Astrocyte (in vitro differentiated cells and primary cell): ENCODE measurements at places on chromosomes 3 and 15. TPM values are rescaled to one million over a fixed set of nuclear protein-coding genes. Genes with fewer than 3 reads are reported as not detected.

The LRRC31 gene
- 0.16 TPM in 1 of 2 replicates, not detected in the other for total RNA-seq

The IL17RE gene
- total RNA-seq = 3.7 and 4.6 TPM in 2 replicates

The VPS39 gene
- total RNA-seq = 60.6 and 63.0 TPM in 2 replicates

The GCSAM gene
- total RNA-seq = not detected in 2 replicates

The RETNLB gene
- total RNA-seq = not detected in 2 replicates

The DPPA2 gene
- total RNA-seq = 0.48 and 0.89 TPM in 2 replicates

The NAALADL2 gene
- total RNA-seq = 2.7 and 3.3 TPM in 2 replicates

The EIF5A2 gene
- 18.6 and 19.4 TPM in 2 replicates for total RNA-seq

The GOLGA8Q gene
- total RNA-seq = 0.54 and 0.84 TPM in 2 replicates

The SCG5 gene
- total RNA-seq = 12.1 and 14.7 TPM in 2 replicates

The USP3 gene
- 38.1 and 40.1 TPM in 2 replicates for total RNA-seq

The CCDC54 gene
- not detected in 2 replicates for total RNA-seq

The HESX1 gene
- 0.67 and 1.1 TPM in 2 replicates for total RNA-seq

GRCh38 chr15:82699726-82700125 is 9.9 kb downstream of the AP3B2 start:
- DNase-seq = no peak

- peak; percentile 74 for DNase-seq
Observed at GRCh38 chr3:158768361-158768787, 33.5 kb upstream of the MFSD1 start.

DNA sequence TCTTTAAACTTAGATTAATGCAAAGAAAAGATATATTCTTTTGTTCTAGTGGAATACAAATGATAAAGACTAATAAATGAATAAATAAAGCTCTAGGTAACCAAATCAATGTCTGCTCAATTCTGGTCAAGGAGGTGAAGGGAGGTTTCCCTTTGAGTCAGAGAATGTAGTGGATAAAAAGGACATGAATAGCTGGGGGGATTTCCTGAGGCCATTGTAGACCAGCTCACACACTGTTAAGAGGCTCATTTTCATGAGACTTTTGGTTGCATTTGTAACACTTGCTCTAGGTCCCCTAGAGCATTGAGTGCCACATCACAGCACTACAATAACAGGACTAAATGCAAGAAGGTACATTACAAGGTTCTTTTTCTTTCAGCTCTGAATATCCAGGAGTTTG is 170.7 kb downstream of the TIGIT start:
- no peak for DNase-seq

- DNase-seq = no peak
Observed at GRCh38 chr3:153843994-153844393, 277.2 kb upstream of the ARHGEF26 start.

DNA sequence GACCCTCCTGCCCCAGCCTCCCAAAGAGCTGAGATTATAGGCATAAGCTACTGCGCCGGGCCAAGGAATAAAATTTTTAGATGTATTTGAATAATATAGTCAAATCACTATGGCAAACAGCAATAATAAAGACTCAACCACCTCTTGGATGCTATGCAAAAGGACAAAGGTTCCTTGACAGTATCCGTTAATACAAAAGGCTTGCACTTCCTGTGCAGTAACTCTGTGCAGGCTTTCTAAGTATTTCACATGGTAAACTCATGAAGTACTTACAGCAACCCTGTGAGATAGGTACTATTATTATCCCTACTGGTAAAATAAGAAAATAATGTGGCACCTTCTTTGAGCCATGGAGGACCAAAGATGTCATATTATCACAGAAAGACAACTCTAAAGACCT is 86.8 kb downstream of the SHQ1 start:
- DNase-seq = no peak

DNA sequence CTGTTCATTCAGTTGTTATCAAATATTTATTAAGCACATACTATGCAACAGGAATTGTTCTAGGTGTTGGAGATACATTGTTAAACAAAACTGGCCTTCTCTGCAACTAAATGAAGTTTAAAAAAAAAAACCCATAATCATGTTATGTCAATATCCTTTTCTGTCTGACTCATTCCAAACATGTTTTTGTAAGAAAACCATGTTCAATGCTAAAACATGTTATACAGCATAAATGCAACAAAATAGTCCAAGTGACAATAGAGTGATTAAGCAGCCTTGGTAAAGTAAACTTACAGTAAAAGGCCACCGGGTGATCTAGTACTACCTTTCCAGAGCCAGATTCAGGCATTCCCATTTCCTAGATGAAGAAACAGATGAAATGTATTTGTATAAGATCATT is 278.0 kb upstream of the NECTIN3 start:
- no peak for DNase-seq

GRCh38 chr15:80010131-80010673 is 39.2 kb upstream of the BCL2A1 start:
- DNase-seq = no peak

- DNase-seq = no peak
Observed at GRCh38 chr3:79154865-79155264, 612.9 kb downstream of the ROBO1 start.

DNA sequence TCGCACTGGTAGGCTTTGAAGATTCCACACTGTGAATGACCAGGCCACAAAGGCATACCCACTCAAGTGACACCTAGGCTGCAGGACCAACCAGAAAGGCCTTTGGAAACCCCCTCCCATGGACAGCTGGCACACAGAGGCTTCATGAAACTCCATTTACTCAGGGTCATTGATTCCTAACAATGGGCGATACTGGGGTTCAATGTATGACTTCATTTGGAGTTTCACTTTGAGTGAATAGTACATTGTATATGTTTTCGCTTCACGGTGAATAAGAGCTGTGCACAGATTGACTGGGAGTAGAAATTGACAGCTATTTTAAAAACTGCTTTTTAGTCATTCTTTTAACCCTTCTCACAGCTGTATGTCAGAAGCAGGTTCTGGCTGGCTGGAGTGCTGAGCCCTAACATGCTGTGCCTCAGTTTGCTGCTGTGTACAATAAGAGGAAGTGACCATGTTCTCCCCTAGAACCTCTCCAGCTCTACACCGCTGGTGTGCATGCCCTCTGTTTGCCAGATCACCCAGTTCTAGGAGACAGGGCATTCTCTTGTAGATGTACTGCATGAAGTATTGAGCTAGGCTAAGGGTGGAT is 15.4 kb upstream of the CX3CR1 start:
- no peak for DNase-seq

- DNase-seq = no peak
Observed at GRCh38 chr3:151236316-151236715, 33.3 kb upstream of the GPR171 start.

DNA sequence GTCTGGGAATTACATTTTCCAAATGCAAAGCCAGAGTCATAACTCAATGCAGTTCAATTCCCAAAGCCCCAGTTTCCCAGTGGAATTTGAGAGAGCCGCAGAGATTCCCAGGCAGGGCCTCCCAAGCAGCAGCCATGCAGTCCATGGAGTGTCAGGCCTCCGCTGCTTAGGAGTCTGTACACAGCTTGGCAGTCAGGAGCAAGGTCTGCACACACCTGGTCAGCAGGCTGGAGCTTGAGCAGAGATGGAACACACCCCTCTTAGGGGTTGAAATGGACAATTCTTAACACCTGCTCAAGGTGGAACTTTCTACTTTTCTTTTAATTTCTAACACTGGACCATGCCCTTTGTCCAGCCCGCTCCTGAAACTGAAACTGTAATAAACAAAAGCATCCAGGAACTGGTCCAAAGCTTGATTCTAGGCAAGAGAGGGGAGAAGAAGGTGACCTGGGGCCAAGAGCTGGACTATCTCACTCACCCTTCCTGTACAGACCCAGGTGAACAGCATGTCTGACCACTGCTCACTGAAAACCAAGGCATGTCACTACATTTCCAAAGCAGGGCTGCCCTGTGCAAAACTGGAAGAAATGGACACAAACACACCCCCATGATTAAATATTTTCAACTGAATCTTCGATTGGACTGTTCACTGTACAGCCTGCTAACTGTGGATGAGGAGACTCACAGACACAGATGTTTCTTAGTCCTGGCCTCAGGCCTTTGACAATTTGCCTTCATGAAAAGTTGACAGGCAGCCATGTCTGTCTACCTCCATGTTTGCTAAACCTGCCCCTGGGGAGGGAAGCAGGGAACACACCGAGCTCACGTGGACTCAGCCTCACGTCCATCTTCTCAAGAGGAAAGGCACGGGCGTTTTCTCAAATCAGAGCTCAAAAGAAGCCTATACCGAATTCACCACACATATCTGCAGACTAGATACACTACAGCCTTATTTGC is 48.6 kb upstream of the DUSP7 start:
- DNase-seq = no peak

DNA sequence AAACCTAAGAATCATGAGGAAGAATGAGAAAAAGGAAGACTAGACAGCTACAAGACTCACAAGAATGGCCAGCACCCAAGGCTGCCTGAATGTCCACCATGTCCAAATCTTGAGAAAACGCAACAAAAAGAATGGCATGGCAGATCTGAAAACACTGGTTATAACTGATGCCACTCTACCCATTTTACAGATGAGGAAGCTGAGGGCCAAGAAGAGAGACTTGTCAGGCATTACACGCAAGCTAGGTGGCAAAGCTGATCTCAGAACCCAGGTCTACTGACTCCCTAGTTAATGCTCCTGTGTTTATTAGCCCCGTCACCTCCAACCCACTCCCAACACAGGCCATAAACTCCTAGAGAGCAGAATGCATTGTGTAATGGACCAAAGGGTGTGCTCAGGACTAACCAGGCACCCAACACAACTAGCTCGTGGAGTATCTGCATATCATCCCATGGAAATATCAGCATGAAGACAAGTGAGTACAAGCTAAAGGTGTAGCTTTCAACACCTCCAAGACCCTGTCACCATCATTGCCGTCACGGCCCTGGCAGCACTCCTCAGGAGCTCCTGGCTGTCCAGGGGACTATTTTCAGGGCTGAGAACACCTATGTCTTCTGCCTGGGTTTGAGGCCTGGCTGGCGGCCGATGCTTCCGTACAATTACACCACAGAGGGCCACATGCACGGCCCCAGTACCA is 111.7 kb downstream of the XXYLT1 start:
- no peak for DNase-seq

DNA sequence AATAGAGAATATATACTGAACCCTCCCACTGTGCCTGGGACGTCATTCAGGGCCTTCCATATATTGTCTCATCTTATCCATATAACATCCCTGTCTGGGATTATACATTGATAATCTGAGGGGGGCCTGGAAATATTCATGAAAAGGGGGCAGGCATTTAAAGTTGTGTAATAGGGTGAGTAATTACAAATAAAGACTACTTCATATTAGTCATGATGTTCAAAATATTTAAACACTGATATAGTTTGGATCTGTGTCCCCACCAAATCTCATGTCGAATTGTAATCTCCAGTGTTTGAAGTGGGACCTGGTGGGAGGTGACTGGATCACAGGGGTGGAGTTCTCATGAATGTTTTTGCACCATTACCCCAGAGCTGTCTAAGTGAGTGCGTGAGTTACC is 97.8 kb downstream of the AQP9 start:
- DNase-seq = no peak

DNA sequence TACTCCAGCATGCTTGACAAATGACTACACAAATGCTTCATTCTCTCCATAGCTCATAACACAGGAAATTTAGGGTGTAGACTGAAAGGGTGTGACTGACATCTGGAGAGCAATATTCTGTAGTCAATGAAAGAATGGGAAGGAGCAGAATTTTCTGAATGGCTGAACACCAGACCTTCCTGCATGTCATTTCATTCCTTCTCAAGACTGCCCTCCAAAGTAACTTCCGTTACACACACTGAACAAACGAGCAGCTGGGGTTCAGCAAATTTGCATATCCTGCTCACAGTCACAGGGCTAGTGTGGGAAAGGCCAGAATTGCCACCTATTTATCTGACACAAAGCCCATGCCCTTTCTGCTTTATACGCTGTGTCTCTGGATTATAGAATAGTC is 325.0 kb upstream of the CFAP20DC start:
- no peak for DNase-seq

DNA sequence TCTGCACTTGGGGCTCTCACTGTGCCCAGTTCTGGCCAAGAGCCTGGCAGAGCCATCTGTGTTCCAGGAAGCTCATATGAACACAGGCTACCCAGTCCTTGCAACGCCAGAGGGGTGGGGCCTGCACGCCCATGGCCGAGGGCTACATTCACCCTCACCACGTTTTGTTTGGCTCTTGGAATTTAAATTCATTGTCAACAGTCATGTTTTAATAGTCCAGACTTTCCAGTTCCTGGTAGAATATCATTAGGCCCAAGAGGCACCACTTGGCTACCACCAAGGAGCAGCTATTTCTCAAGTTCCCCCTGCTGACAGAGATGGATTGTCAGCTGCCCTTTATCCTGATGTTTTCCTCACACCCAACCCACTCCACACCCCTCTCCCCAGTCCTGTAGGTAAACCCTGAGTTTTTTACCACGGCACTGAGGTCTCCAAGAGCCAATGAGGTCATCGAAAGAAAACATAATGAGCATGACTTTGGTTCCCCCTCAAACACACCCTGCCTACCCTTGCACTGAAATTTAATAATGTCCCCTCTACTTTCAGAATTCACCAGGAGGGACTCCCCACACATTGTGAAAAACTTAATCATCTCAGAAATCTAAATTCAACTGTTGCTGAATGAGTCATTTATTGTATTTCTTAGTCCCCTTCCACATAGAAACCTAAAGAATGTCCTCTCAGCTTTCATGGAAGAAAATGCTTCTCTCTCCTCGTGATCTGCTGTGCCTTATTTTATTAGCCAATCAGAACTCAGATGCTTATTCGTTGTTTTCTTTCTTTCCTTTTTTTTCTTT is 125.1 kb downstream of the SHQ1 start:
- peak; percentile 72 for DNase-seq

GRCh38 chr15:90576711-90577389 is 47.1 kb downstream of the CRTC3 start:
- DNase-seq = no peak

GRCh38 chr3:9748031-9748430 is 1.7 kb upstream of the OGG1 start:
- DNase-seq = no peak

DNA sequence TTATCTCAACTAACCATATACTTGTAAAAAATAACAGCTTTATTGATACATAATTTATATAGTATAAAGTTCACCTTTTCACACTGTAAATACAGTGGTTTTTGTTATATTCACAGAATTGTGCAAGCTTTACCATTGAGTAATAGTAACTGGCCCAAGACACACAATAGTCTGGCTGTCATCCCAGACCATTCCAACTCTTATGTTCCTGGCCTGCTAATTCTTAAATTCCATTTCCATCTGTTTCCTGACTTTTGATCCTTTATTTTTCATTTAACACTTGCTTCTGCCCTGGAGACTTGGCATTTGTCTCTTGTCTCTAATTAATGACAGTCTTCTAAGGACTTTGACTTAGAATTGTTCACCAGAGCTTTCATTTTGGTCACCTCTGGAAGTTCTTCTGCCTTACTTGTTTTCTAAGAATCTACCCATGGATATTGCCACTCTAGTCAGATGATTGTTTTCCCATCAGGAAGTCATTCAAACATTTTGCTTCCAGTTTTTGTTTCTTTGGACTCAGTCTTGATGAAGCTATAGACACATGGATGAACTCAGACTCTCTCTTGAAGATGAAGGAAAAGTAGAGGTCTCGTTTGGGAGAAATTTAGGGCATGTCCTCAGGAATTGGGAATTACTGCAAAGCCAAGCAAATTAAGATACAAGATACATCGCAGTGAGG is 27.2 kb upstream of the PLSCR4 start:
- DNase-seq = peak; percentile 93

- DNase-seq = no peak
Observed at GRCh38 chr15:84881520-84881830, 3.0 kb upstream of the SLC28A1 start.
